ENCODE measurements at places on chromosomes 12 and 14. TPM values are rescaled to one million over a fixed set of nuclear protein-coding genes. Genes with fewer than 3 reads are reported as not detected.
A peak's percentile ranks its signal among the peaks of the same experiment; 100 is the strongest.

The GPR84 gene
- not detected for total RNA-seq

GRCh38 chr14:92384461-92385133, 61.6 kb downstream of the SLC24A4 start:
- no peak for DNase-seq

The SDSL gene
- 8.5 TPM for total RNA-seq

- DNase-seq, result no peak
Observed at GRCh38 chr12:51198568-51199365, 19.1 kb downstream of the POU6F1 start.

DNA sequence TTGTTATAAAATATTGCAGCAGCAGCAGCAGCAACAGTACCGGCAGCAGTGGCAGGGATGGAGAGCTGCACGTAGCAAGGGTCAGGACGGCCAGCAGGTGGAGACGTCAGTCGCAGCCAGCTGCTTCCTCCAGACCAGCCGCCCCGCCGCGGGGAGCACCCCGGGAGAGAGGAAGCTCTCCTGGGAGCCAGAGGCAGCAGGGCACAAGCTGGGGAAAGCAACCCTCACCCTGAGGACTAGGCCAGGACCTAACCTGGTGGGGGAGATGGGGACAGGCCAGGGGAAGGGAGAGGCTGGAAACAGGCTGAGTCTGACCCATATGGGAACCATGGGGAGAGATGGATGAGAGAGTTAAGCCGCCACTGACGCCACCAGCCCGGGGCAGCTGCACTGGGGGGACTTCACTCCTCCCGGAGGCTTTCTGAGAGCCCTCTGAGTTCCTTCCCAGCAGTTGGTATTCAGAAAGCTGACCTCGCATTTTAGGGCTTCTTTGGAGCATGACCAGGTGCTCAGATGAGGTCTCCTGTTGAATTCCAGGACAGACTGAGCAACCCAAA, 56.3 kb downstream of the SPTB start:
- peak; percentile 63 for DNase-seq

DNA sequence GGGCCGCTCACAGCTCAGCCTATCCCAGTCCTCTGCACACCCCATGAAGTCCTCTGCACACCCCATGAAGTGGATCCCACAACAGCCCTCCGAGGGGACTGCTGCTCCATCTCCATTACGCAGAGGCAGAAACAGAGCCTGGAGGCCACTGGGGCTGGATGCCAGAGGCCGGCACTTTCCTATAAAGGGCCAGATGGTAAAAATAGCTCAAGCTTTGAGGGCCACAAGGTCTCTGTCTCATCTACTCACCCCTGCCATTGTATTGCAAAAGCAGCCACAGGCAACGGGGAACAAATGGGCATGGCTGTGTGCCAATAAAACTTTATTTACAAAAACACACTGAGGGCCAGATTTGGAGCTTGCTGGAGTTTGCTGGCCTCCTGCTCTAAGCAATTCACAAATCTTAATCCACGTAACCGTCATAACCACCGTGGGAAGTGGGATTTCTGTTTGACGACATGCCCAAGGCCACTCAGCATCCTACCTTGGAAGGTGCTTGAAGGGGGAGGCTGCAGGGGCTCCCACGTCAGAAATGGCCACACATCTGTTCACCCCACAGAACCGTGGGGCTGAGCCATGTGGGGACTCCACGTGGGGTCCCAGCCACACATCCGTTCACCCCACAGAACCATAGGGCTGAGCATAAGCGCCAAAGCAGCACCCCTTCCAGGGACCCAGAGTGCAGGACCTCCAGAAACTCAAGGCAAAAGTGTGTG, 92.0 kb downstream of the NCOR2 start:
- DNase-seq, result no peak

DNA sequence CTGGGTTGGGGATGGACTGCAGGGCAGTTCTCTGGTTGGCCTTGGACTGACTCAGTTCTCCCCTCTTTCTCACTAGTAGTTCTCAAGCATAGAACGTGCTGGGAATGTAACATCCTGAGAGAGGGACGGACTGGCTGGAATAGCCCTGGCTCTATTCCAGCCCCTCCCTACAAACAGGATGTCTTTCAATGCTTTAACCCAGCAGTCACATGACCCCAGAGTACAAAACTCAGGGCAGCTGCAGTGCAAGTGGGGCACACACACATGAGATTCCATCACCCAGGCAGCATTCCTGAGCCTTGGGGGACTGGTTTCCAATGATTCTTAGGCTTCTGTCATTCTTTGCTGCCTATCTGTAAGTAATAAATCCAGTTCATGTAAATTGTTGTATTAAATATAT, 1.6 kb upstream of the ACOT6 start:
- DNase-seq, result no peak

DNA sequence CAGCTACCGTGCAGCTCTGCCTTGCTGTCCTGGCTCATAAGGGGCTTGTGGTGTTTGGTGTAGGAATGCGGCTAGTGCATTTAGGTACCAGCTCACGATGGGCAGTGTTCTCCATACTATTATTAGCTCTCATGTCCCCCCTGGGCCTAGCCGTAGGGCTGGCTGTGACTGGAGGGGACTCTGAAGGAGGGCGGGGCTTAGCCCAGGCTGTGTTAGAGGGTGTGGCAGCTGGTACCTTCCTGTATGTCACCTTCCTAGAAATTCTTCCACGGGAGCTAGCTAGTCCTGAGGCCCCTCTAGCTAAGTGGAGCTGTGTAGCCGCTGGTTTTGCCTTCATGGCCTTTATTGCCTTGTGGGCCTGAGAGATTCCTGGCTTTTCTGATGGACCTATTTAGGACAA, 2.1 kb downstream of the SLC39A2 start:
- DNase-seq, result no peak

The AMHR2 gene
- 44.5 TPM for total RNA-seq

DNA sequence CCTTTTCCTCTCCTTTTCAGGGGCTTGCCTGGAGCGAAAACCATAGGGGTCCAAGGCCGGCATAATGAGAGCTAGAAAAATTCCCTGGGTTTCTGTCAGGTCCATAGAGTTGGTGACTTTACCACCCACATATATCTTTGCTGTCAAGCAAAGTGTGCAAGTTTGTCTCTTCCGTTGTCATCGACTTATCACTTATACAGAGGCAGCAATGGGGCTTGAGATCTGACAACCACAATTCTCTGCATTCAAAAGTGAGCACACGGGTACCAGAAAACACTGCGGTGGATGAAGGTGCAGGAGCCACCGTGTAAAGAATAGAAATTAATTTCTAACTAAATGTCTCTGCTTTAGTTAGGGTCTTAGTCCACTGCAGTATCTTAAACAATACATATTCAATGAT, 162.3 kb downstream of the DAD1 start:
- DNase-seq, result no peak

- no peak for DNase-seq
Observed at GRCh38 chr14:51028851-51029754, 65.8 kb downstream of the TRIM9 start.

- no peak for DNase-seq
Observed at GRCh38 chr12:83573671-83574070, 887.0 kb downstream of the TMTC2 start.

GRCh38 chr14:22601996-22602395, 3.9 kb downstream of the ABHD4 start:
- no peak for DNase-seq

The RNASE4 gene
- total RNA-seq, result 71.6 TPM

The FOXM1 gene
- 10.8 TPM for total RNA-seq

GRCh38 chr14:90510159-90510558, 113.3 kb downstream of the CALM1 start:
- peak; percentile 96 for DNase-seq

- DNase-seq, result no peak
Observed at GRCh38 chr14:99968941-99969340, 96.3 kb upstream of the EVL start.

DNA sequence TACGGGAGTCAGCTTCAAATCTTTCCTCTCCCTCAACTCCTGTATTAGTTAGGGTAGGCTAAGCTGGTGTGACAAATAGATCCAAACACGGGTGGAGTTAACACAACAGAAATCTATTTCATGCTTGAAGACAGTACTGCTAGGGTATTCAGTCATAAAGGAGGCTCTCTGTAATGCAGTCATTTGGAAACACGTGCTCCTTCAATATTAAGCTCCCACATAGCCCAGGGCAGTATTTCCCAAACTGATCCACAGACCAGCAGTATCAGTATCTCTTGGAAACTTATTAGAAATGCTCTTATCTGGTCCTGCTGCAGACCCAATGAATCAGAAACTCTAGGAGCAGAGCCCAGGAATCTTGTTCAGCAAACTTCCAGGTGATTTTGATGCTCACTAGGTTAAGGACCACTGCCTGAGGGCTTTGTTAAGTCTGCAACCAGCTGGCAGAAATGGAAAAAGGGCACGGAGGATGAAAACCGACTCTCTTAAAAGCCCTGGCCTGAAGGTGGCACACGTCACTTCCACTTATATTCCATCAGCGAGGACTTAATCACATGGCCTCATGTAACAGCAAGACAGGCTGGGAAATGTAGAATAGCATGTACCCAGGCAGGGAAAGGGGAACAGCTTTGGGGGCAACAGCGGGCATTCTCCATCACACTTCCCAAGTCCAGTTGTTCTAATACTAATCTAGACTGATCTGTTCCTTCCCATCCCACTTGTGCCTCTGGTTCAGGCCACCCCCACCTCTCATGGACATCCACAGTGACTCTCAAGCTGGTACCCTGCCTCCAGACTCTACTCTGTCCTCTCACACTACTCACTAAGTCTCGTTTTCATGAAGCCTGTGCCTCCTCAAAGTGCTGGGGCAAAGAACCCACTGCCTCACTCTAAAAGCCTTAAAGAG, 38.2 kb upstream of the RIC8B start:
- DNase-seq, result no peak

- DNase-seq, result no peak
Observed at GRCh38 chr14:59699442-59699841, 122.8 kb upstream of the CCDC175 start.

- no peak for DNase-seq
Observed at GRCh38 chr14:75972801-75973421, 8.9 kb downstream of the TGFB3 start.

The GDF3 gene
- not detected for total RNA-seq

DNA sequence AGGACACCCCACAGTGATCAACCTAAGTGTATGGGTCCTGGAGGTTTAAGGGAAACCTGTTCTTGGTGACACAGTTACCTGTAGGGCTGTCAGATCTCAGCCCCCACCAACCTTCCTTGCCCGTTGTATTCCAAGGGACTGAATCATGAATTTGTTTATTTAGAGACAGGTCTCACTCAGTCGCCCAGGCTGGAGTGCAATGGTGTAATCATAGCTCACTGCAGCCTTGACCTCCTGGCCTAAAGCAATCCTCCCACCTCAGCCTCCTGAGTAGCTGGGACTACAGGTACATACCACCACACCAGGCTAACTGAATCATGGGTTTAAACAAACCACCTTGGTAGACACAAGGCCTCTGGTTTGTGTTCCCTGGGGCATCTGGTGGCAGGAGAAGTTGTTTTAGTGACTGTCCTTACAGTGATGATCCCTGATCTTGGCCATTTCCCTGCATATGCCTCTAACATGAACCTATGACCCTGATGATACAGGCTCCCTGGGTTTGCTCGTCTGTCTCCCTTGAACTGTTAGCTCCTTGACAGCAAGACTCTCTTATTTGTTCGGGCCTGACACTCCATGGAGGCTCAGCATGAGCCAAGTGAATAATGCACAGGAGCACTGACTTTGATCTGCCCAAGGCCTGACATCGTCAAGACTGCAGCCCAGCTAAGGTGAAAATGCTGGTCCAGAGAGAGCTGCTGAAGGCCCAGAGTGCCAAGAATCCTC, 47.9 kb downstream of the PITPNM2 start:
- DNase-seq, result no peak

The CMA1 gene
- not detected for total RNA-seq

The AVPR1A gene
- 0.91 TPM for total RNA-seq

The PSMC6 gene
- total RNA-seq, result 87.3 TPM

The ACRBP gene
- total RNA-seq, result 2.3 TPM

DNA sequence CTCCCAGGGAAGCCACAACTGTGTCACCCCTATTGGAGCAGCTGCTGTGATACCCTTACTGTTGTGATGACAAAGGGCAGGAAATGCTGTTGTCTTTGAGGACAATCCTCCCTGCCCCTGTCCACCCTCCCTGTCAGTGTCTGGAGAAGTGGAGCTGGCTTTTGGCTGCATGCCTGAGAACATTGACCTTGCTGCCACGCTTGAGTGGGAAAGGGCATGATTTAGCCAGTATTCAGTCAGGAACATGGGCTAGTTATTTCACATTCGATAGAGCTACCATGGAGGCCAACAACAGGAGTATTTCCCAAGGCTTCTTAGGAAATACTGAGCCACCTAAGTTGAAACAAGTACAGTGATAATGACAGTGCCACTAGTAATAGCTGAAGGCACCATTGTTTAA, 59.4 kb downstream of the MYRFL start:
- no peak for DNase-seq

The PTPN21 gene
- total RNA-seq, result 47.8 TPM

- DNase-seq, result no peak
Observed at GRCh38 chr14:57212919-57213318, 55.8 kb downstream of the EXOC5 start.

- DNase-seq, result no peak
Observed at GRCh38 chr12:32240831-32241230, 134.2 kb downstream of the BICD1 start.

GRCh38 chr12:76340680-76341435, 7.4 kb downstream of the BBS10 start:
- DNase-seq, result no peak

DNA sequence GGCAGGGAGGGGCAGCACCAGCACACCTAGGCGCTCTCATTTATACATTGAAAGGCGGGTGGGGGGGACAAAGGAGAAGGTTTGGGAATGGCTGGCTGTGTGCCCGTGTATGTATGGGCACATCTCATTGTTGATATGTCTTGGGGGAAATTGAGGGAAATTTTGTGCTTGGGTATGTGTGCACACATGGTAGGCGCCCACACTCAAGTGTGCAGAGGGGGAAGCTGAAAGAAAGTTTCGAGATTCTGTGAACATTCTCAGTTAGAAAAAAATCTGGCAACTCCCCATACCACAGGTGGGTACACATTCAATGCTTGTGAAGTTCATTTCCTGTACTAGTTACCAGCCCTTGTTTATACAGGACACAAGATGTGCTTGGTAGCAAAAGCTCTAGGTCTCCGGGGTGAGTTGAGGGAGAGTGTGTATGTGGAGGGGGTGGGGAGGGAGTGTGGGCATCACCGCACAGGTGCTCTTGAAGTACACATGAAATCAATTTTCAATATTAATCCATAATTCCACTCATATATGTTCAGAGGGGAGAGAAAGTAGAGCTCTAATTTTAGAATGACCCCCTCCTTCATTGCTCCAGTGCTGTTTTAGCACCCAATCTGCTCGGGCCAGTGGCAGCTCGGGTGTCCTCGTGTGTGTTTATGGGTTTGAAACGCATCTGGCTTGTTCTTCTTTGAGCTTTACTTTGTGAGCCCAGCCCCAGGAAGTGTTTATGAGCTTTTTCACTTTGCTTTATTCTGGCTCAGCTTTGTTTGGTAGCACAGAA, 286.0 kb downstream of the ZFP36L1 start:
- DNase-seq, result peak; percentile 74

- no peak for DNase-seq
Observed at GRCh38 chr12:124730455-124730932, 133.2 kb downstream of the SCARB1 start.

DNA sequence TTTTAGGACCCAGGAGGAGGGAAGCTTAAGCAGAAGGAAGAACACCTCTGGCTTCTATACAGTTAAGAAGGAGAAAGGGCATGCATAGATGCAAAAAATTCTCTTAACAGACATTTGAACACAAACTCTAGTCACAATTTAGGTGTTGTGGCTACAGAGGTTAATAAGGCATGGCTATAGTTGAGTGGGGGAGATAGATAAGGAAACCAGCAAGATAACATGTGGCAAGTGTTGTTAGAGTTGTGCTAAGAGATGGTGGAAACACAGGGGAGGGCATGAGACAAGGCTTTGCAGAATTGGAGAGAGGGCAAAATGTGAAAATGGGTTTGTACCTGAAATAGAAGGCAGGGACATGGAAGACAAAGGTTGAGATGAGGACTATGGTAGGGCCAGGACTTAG, 88.9 kb downstream of the MSRB3 start:
- DNase-seq, result no peak

The SLC6A12 gene
- total RNA-seq, result 1.9 TPM
